ENCODE measurements at places on chromosomes 3 and 15.

DNA sequence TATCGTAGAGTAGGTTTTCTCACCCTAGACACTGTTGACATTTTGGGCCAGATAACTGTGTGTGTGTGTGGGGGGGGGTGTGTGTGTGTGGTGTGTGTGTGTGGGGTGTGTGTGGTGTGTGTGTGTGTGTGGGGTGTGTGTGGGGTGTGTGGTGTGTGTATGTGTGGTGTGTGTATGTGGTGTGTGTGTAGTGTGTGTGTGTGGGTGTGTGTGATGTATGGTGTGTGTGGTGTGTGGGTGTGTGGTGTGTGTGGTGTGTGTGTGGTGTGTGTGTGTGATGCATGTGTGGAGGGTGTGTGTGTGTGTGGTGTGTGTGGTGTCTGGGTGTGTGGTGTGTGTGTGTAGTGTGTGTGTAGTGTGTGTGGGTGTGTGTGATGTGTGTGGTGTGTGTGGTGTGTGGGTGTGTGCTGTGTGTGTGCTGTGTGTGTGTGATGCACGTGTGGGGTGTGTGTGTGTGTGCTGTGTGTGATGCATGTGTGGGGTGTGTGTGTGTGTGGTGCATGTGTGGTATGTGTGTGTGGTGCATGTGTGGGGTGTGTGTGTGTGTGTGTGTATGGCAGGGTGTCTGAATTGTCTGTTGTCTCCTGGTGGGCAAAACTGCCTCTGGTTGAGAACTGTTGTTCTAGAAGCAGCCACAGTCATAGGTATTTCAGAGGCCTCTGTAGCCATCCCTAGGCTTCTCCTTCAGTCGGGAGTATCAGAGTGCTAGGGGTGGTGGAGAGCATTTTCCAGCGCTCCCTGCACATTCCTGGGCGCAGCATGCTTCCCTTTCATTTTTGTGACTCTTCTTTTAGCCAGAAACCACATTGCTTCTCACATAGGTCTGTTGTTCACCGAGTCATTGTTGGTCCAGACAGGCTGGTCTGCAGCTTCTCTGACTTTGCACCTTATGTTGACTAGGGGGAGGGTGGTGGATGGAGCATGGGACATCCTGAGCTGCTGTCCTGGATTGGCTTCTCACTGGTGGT lies 84.4 kb downstream of the THSD4 start:
- DNase-seq: no peak

DNA sequence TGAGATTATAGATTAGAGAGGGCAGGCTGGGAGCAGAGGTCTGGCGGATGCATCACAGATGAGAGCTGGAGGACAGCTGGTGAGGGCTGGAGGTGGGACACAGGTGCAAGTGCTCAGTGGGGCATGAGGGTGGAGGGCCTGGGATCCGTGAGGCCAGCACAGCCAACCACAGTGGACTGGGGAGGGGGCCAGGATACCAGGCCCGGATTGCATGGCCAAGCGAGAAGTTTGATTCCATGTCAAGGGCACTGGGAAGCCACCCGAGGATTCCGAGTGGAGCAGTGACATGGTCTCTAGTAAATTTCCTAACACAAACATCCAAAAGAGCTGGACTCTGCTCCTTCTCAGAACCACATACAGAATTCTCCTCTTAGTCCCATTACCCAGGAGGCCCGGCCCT lies 44.0 kb upstream of the SLC41A3 start:
- no peak for DNase-seq

- no peak for DNase-seq
These were observed 2.7 kb upstream of the DLEC1 start for GRCh38 chr3:38036286-38036685.

DNA sequence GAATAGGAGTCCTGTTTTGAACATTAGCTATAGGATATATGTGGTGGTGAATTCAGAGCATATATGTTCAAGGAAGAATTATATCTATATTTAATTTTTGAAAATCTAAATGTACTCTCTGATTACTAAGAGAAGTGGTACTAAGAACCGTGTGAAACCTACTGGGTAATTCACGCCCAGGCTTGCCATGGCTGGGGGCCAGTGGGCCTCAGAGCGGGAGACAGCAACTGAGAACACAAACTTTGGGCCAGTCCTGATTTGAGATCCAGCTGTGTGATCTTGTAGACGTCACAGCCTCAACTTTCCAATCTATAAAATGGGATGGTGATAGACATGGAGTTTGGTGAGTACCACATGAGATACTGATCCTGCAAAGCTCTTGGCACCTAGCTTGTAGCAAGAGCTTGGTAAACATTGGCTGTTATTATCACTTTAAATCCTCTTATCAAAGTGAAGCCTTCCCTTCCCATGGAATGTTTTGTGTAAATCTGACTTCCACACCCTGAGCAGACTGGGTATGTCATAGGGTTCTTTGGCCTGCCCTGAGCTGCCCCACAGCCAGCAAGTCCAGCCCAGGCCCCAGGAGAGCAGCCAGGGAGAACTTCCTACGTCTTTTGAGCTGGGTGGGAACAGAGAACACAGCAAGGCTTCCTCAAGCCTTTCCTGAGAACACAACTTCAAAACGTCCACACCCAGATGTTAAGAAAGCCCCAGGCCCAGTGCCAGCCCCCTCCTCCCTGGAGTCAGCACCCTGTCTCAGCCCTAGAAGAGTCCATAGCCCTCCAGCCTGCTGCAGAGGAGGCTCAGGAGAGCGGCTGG lies 8.2 kb upstream of the PAQR5 start:
- DNase-seq: no peak

DNA sequence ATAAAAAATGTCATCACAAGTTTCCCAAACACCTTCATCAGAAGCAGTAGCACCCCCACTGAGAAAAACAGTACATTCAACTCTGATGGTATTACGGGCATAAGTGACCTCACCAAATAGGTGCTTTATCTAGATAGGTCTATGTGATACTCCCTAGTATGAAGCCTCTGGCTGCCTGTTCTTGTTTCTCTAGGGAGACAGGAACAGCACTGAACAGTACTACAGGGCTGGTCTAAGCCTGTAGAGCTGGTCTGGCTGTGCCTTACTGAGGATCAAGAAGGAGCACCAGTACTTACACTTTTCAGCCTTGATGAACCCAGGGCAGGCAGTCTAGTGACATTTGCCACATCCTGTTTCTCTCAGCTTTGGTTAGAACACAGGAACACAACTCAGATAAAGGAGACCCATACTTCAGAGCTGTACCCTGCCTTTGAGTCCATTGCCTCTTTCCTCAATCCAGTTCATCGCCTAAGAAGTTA lies 35.9 kb downstream of the OXNAD1 start:
- peak; percentile 32 for DNase-seq

GRCh38 chr15:77075528-77075927 lies 4.6 kb upstream of the TSPAN3 start:
- no peak for DNase-seq

DNA sequence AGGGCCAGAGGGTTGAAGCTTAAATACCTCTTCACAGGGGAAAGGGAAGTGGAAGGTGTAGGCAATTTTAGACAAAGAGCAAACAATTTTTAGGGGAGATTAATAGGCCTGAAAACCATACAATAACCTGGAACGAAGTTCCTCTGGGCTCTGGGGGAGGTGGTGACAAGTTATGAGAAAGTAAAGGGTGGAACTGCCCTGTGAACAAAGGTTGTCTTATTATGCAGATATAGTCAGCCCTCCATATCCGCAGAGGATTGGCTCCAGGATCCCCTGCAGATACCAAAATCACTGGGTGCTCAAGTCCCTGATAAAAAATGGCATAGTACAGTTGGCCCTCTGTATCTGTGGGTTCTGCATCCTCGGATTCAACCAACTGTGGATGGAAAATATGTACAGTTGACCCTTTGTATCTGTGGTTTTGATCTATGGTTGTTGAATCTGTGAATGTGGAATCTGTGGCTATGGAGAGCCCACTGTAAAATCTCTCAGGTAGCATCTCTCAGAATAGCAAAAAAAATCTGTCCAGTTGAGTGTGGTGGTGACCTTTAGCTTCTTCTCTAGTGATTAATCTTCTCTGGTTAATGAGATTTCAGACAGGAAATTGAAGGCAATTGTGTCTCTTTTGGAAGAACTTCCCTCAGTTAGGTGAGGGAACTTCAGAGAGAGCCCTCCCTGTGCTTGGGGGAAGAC lies 40.2 kb downstream of the CLEC3B start:
- DNase-seq: no peak

GRCh38 chr15:84982301-84982920 lies 755 bp downstream of the PDE8A start:
- peak; percentile 56 for DNase-seq

DNA sequence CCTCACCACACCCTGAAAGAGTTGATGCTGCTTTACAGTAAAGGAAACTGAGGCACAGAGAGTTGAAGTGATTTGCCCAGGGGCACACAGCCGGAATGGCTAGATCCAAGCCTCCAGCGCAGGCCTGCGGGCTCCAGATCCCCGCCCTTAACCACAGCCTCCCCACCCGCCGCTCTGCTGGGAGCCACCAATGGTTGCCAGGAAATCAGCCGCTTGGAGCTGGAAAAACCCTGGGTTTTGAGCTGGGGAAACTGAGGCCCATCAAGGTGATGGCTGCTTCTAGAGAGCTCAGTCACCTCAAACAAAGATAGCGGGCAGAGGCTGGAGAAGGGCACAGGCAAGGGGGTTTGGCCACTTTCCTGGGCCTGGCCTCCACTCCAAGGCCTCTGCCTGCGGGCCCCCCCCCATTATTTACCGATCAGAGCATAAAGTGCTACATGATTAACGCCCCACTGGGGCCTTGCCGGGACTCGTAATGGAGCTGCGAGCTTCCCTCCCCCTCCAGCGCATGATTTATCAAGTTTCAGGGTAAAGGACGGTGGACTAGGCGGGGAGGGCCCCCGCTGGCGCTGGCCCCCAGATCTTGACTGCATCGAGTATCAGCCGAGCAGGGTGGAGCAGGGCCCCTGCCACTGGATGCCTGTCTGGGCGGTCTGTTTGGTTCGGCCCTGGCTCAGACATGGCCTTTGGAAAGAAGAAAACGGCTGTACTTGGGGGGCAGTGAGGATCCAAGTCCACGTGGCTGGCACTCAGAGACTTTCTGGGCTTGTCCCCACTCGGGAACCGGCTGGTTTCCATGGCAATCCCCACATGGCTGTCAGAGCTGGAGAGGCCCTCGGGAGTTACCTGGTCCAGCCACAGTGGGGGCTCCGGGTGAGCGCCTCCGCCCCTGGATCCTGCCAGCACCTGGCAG lies 9.1 kb downstream of the PLXND1 start:
- no peak for DNase-seq

DNA sequence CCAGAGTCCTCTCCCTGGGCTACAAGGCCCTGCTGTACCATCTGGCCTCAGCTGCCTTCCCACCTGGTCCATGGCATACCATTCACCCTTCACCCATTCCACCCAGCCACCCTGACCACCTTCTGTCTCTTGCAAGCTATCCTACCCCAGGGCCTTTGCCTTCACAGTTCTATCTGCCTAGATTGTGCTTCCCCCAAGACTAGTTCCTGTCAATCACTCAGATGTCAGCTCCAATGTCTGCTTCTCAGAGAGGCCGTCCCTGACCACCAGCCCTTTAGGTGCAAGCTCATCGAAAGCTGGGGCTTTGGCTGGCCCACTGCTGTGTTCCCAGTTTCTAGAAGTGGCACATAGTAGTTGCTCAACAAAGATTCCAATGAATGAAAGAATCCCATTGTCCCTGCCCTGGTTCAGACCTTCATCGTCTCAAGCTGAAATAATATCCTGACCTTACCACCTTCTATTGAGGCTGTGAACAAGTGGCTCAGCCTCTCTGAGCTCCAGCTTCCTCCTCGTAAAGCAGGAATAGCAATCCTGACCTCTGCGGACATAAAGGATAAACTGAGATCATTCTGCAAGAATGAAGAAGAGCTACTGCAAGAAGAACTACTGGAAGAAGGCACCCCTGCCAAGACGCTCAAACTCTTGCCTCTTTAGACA lies 15.8 kb downstream of the EFCAB12 start:
- no peak for DNase-seq

GRCh38 chr15:64100958-64101357 lies 5.2 kb downstream of the SNX1 start:
- no peak for DNase-seq

DNA sequence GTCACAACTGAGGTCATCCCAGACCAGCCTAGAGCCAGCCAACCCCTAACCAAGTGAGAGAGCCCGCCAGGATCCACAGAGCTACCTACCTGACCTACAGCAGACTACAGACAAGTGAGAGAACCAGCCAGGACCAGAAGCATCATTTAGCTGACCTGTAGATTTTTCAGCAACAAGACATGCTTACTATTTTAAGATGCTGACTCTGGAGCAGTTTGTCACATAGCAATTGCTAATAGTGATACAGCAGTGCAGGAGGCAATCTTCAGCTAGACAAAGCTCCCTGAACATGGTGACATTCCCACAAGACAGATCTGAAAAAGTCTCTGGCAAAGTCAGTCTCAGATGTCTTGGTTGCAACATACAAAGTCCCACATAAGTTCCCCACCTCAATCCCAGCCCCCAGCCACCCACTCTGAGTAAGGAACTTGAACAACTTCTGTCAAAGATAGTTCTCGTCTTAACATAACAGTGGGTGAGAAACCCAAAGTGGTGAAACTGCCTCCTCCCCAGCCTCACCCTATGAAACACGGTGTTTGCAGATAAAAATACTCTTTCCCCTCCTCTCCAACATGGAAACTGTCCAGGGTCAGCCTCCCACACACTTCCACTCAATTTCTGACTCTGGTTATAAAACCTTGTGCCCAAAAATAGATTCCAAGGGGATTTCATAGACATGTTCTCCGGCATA lies 120.3 kb upstream of the SLC6A11 start:
- no peak for DNase-seq

GRCh38 chr3:155619118-155619915 lies 125.6 kb downstream of the PLCH1 start:
- no peak for DNase-seq

DNA sequence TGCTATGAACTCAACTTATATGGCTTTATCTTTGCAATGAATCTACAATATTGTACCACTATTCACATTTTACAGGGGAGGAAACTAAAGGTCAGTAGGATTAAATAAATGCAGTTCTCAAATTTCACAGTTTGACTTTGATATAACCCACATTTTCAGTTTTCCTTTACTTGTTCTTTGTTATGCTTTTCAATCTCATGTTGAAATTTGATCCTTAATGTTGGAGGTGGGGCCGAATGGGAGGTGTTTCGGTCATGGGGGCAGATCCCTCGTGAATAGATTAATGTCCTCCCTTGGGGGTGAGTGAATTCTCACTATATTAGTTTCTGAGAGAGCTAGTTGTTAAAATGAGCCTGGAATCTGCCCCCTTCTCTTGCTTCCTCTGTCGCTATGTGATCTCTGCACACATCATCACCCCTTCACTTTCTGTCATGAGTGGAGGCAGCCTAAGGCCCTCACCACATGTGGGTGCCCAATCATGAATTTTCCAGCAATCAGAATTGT lies 44.7 kb downstream of the CD200 start:
- no peak for DNase-seq

DNA sequence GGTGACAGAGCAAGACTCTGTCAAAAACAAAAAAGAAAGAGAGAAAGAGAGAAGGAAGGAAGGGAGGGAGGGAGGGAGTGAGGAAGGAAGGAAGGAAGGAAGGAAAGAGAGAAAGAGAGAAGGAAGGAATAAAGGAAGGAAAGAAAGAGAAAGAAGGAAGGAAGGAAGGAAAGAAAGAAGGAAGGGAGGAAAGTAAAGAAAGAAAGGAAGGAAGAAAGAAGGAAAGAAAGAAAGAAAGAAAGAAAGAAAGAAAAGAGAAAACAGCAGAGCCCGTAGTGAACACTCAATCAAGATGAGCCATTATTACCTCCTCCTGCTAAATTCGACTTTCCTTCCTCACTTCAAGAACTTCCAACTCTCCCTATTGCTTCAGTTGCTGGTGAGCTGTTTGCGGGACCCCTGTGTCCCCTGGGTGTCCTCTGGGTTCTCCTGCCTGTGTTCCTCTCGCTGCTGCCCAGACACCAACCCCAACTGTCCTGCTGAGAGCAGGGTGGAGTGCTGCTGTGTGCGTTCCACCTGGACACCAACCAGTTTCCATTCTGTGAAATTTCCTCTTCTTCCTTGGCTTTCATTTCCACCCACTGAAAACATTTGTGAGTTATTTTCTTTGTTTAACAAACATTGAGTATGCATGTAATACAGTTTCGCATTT lies 266.4 kb downstream of the FAM43A start:
- DNase-seq: no peak
